ENCODE measurements at places on chromosomes 6 and 20.

GRCh38 chr6:139853302-139853992 is 479.0 kb upstream of the CITED2 start:
- DNase-seq, result no peak

DNA sequence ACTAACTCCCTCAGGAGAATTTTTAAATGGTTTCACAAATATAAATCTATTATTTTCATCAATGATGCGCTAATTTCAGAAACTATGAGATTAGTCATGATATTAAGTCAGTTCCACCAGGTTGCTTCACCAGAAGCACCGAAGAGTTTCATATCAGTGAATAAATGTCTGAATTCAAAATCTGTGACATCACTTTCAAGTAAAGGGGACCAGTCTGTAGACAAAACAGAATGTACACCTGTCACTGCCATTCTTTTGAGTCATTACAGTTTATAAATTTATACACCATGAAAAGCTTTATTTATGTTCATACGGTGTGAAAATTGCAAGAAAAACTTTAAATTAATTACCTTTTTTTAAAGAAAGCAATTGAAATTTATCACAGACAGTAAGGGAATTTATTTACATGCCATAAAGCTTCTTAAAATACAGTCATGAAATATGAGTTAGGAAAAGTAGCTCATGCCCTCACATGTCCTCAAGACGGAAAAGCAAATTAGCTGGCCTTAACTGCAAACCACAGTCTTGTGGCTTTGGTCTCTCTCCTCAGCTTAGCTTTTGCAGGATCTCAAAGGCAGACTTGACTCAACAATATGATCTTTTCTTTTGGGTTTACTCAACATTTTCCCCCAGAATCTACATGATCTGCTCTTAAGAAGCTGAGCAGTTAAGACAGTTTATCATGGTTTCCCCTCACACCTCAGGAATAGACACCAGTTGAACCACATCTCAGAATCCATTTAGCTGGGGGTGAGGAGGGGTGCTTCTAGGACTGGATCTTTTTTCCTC is 177.7 kb upstream of the MCHR2 start:
- no peak for DNase-seq

DNA sequence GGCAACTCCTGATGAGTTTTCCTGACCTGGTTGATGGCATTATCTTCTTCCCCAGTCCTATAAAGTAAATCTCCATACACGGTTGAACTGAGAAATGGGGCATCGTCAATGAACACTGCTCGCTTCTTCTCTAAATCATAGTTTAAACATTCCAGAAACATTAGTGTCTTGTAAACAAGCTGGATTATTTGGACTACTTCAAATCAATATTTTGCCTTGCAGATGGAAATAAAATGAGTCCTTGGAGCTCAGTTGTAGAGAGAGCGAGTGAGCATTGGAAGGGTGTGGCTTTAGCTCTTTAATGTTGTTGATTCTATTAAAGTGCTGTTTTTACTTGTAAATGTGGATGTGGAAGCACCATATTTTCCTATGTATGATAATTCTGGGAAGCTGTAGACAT is 18.4 kb downstream of the C6orf89 start:
- DNase-seq, result no peak

GRCh38 chr6:20921578-20921977 is 387.3 kb downstream of the CDKAL1 start:
- DNase-seq, result no peak

GRCh38 chr6:34536251-34536958 is 19.7 kb downstream of the SPDEF start:
- DNase-seq, result no peak

DNA sequence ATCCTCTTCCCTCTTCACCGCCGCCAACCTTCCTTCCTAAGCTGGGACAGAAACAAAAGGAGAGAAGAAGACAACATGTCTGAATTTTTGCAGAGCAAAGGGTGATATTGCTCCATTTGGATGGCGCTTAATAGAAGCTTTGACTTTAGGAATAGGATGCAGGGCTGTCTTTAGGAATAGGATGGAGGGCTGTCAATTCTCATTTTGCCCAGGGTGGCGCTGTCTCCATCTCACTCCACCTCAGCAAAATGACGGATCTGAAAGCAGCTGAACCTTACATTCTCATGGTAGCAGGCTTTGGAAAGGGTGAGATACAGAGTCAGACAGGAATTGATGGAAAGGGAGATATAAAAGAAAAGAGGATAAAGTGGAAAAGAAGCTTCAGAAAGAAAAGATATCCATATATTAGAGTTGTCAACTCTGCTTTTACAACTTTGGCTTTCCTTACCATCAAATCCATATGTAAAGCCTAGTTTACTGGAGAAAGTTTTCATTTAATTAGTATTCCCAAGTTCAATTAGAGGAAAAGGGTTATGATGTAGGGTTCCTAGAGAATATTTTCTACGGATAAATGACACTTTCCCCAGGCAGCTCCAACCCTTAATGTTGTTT is 2.4 kb downstream of the MTCL3 start:
- peak; percentile 53 for DNase-seq

DNA sequence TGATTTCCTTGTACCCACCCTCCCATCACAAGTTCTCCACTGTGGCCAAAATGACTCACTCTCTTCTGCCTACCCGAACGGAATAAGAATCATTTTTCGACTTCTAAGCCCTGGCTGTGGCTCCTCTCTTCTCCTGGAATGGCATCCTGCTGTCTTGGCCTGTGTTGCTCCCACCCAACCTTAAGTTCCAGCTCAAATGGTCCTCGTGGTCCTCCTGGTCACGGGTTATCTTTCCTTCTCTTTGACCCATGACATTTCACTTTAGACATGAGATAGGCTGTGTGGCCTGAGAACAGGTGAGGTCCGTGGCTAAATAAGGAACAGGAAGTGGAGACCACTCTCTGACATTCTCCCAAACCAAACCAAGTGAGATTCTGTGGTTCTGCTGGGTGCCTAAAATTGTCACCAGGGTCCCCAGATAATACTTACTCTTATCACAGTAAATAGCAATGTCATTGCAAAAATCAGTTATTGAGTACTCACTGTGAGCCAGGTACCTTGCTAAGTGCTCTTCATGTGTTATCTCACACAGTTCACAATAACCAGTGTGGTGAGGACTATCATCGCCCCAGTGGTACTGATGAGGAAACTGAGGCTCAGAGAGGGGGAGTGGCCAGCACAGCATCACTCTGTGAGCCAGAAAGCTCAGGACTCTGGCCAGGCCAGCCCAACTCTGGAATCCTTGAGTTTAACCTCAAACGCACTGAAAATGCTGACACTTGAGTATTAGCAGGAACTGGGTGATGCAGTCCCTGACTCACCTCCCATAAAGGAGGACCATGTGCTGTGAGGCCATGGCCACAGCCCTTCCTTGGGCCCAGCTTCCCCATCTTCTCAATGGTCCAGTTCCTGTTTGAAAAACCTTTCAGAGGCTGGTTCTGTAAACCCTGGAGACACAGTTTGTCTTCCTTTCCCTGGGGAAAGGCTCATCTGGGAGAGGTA is 74.8 kb upstream of the SIRPA start:
- DNase-seq, result no peak

- no peak for DNase-seq
Measured at GRCh38 chr6:37134396-37135191, 35.4 kb upstream of the PIM1 start.

GRCh38 chr6:159375014-159375413 is 205.8 kb downstream of the FNDC1 start:
- no peak for DNase-seq

DNA sequence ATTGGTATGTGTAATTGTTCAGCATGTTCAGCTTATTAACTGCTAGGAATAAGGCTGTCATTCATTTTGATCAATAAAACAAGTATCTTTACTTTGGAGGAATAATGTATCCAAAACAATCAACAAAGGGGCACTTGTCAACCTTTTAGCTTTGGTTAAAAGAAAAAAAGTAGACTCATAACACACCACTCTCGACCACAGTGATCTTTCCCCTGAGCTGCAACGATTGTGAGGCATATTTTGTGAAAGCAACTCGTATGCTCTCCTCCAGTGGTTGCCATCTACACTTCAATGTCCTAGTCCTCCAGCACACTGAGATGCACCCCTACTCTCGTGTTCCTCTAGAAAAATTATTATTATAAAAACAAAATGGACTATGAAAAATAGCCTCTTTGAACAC is 60.1 kb upstream of the PDE7B start:
- DNase-seq, result no peak
